ENCODE measurements at places on chromosomes 1 and 21.

DNA sequence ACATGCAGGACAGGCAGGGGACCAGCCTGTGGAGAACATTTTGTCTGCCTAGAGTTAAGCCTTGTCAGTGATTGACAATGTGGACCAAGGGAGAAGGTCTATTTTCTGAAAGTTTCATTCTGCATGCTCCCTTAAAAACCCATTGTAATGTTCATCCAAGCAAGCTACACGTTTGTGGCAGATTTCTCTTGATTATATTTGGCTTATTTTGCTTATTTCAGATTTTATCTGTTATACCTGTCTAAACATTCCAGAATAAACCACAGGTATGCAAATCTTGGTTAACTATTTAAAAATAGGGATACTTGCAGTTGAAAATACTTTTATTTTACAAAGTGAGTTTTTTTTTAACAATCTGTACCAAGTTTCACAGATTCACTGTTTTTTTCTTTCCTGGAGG lies 78.2 kb upstream of the F3 start:
- DNase-seq: no peak

GRCh38 chr1:9649769-9650168 lies 1.8 kb upstream of the PIK3CD start:
- no peak for DNase-seq

- no peak for DNase-seq
These were observed 2.8 kb upstream of the RGS5 start for GRCh38 chr1:163205513-163205912.

- no peak for DNase-seq
These were observed 111.3 kb upstream of the WARS2 start for GRCh38 chr1:119251751-119252150.

DNA sequence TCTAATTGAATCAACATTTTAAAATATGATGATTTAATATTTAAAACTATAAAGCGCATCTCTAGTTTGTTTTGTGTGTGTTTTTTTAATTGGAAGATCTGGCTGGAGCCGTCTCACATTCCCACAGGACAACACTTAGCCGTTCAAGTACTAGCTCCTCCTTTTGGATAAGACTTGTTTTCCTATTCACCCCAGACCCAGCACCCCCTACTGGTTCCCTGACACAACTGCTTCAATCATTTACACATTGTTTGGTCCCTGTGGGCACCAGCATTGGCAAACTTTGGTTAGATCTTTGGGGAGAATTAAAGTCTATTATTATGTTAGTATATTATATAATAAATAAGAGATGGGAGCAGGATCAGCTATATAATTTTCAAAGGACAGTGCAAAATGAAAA lies 34.5 kb downstream of the TYW3 start:
- DNase-seq: peak; percentile 21

DNA sequence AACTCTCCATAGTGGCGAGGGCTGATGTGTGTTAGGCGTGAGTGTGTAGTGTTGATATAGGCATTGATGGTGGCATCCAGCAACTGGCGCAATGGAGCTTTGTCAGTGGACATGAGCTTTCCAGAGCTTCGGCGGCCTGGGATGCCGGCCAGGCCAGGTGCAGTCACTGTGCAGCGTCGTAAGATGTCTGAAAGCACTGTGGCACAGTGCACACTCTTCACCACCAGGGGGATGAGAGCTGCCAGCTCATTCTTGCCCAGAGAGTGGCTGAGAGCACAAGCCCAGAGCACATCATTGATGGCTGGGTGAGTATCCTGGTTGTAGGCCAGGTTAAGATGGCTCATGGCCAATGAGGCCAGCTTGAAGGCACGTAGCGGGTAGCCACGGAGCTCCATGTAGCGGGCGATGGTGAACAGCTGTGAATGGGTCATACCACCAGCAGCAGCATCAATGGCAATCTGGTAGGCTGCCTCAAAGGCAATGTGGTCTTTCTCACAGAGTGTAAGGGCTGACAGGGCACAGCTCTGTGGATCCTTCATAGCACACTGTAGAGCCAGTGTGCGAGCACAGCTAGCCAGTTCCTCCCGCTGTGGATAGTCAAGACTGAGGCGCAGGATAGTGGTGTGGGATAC lies 6.7 kb downstream of the UROD start:
- DNase-seq: peak; percentile 72

DNA sequence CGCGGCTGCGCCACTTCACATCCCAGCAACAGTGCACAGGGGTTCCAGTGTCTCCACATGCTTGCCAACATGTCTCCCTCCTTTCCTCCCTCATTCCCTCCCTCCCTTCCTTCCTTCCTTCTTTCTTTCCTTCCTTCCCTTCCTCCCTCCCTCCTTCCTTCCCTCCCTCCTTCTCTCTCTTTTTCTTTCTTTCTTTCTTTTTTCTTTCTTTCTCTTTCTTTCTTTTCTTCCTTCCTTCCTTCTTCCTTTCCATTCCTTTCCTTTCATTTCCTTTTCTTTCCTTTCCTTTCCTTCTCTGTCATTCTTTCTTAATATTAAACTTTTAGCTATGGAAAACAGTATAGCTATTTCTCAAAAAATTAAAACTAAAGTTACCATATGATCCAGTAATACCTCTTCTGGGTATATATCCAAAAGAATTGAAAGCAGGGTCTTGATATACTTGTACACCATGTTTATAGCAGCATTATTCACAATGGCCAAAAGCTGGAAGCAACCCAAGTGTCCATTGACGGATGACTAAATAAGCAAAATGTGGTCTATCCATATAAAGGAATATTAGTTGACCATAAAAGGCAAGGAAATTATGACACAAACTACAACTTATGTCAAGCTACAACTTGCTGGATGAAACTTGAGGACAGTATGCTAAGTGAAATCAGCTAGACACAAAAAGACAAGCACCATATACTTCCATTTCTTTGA lies 55.0 kb upstream of the TLR5 start:
- no peak for DNase-seq

DNA sequence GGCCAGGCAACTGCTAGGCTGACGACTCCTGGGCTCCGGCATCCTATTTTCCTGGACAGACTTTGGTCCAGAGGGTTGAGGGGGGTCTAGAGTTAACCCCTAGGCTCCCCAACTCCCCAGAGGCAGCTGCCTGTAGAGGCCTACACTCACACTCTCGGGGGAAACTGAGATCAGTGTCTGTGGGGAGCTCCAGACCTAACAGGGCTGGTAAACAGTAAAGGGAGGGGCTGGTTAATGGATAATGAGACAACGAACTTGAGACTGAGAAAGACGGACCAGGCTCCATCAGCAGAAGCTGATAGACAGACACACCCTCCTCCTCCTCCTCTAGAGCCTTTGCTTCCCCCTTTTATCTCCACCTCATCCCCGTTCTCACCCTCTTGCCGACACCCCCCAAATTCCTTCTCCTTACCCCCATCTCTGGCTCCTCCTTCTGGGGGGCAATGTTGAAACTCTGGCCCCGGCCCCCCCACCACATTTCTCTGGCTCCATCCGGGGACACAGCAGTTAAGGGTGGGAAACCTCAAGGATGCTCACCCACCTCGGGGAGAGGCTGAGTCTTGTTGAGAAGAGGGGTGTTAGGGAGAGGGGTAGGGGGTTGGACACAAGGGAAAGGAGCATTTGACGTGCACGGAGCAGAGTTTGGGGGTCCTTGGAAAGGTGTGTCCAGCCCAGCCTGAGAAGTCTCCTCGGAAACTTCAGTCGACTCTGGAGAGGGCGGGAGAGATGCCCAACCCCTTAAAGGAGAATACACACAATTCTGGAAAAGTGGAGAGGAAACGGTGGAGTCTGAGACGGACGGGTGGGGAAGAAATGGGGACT lies at the start of gene MTMR11:
Gene MTMR11, minus strand, starts transcription at position 710 of the 822 bp plus-strand sequence. Its CDS starts 232 bp downstream, at position 478.
- no peak for DNase-seq

- no peak for DNase-seq
These were observed 42.1 kb upstream of the DMRTB1 start for GRCh38 chr1:53417074-53417511.

- no peak for DNase-seq
These were observed 217.4 kb downstream of the FGGY start for GRCh38 chr1:59514061-59514909.

GRCh38 chr1:191350938-191351337 lies 807.3 kb upstream of the RGS18 start:
- no peak for DNase-seq

DNA sequence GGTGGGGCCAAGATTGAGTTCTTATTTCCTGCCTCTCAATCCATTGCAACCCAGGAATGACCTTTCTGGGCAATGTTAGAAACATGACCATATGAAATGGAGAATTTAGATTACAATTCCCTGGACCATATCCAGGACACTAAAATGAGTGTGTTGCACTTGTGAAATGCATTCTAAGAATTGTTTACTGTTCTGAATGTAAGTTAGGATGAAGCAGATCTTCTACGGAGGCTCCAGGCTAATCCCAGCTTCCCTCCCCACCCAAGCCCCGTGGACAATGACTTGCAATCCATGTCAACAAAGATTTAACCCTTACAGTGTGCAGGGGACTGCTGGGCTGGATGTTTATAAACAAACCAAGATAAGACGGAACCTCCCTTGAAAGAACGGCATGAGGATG lies 31.7 kb upstream of the HAO2 start:
- DNase-seq: no peak

GRCh38 chr1:63674238-63674864 lies 81.1 kb downstream of the PGM1 start:
- DNase-seq: peak; percentile 45

GRCh38 chr1:222923506-222923905 lies 108.7 kb downstream of the DISP1 start:
- no peak for DNase-seq

GRCh38 chr1:208757846-208758245 lies 513.7 kb upstream of the PLXNA2 start:
- no peak for DNase-seq

DNA sequence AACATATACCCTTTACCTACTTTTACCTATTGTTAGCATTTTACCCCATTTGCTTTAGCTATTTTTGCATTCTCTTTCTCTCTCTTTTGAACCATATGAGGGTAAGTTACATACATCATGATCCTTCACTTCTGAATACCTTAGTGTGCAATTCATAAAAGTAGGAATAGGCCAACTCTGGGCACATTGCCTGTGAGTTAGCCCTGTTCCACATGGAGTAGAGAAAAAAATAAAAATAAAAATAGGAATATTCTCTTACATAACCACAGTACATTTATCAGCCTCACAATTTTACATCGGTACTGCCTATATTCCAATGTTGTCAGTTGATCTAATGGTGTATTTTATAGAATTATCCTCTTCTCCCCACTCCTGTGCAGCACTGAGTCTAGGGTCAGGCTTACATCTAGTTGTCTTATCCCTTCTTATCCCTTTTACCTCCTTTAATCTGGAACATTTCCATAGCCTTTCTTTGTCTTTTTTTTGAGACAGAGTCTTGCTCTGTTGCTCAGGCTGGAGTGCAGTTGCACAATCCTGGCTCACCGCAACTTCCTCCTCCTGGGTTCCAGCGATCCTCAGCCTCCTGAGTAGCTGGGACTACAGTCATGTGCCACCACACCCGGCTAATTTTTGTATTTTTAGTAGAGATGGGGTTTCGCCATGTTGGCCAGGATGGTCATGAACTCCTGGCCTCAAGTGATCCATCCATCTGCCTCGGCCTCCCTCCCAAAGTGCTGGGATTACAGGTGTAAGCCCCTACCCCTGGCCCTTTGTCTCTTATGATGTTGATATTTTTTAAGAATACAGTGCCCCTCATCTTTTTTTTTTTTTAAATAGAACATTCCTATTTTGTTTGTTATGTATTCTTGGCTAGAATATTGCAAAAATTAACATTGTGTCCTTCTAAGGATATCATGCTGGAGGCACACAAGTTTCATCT lies 11.1 kb upstream of the SLC30A1 start:
- DNase-seq: no peak

DNA sequence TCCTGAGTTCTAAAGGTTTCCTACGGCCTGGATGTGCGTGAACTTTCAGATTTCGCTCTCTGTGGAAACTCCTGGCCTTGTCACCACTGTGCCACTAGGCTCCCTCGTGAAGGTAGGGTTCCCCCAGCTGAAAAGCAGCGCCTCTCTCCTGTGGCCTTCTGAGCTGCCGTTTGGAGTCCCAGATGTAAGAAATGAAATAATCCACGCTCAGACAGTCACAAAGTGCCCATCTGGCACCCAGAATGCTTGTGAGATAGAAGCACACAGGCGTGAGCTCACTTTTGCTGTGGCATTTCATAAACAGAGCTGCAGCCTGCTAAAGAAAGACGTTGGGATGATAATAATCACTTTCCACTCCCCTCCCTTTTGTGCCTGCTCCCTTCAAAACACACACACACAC lies 65.8 kb downstream of the LMO4 start:
- no peak for DNase-seq

GRCh38 chr21:37658817-37659458 lies 257.3 kb downstream of the KCNJ6 start:
- no peak for DNase-seq

GRCh38 chr1:214441119-214441518 lies 110.3 kb downstream of the PTPN14 start:
- no peak for DNase-seq

DNA sequence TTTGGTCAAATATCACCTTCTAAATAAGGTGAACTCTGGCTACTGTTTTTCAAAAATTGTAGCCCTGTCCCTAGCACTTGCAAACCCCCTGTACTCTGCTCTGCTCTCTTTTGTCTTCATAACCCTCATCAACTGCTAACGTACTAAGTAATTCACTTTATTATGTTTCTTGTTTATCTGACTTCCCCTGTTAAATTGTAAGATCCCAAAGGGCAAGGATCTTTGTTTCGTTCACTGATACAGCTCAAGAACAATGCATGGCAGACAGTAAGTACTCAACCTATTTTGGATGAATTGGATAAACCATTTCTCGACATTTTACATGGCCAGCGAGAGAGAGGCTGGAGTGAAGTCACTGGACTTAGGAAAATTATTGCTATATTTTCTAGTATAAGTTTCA lies 46.9 kb downstream of the ATP5PF start:
- DNase-seq: no peak

GRCh38 chr1:89930579-89930978 lies 64.3 kb upstream of the ZNF326 start:
- DNase-seq: no peak

DNA sequence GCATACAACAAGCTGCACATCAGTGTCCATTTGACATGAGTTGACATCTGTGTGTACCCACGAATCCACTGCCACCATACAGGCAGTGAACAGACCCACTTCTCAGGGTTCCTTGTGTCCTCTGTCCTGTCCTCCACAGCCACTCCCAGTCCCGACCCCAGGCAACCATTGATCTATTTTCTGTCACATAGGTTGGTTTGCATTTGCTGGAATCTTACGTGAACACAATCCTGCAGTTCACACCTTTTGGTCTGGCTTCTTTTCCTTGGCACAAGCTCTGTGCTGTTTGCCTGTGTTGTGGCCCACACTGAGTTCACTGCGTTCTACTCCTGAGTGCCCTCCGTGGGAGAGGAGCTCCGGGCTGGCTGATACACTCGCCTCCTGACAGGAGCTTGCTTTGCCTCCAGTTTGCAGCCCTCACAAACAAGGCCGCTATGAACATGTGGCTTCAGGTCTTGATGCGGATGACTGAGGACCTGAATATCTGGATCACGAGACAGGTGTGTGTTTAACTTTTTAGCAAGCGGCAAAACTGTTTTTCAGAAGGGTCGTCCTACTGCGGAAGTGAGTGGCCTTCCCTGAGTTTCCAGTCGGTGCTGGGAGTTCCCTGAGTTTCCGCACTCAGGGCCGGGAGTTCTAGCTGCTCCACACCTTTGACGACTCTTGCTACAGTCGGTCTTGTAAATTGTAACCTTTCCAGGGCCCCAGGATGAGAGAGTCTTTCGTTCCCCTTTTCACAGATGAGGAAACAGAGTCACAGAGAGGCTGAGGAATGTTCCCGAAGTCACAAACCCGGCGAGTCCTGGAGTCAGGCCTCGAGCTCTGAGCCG lies 13.0 kb upstream of the COL18A1 start:
- DNase-seq: no peak
